Activated T-helper 1 cell treated with Interleukin-2 at 50 U/mL for 16 hours (primary cell): ENCODE measurements at places on chromosomes 16 and 17.

GRCh38 chr17:51298508-51299371 is 38.4 kb downstream of the UTP18 start:
- DNase-seq, result no peak

GRCh38 chr16:29111421-29111820 is 126.6 kb downstream of the LAT start:
- no peak for DNase-seq

DNA sequence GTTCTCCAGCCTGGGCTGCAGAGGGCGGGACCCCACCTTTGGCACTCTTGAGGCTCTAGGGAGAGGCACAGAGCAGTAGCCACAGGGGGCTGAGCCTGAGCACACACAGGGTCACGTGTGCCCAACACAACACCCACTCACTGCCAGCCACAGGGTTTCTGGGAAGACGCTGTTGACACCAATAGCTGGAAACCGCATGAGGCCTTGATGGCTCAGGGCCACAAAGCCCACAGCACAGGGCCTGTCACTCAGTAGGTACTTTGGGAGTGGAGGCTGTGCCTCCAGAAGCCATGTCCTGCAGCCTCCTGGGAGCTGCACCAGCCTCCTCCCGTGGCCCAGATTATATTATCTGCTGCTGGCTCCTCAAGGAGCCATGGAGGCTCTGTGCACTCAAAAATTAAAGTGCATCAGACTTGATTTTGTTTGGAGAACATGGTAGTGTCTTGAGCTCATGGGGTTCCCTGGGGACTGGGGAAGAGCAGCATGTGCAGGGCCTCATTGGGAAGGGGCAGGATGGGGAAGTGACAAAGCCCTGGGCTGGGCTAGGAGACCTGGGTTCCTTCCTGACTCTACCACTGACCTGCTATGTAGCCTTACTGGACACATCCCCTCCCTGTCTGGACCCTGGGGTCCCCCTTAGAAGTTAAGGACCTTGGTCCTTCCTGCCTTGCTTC is 12.5 kb upstream of the SREBF1 start:
- peak; percentile 71 for DNase-seq

- peak; percentile 23 for DNase-seq
Measured at GRCh38 chr17:8785547-8786413, 13.4 kb downstream of the MFSD6L start.

- DNase-seq, result no peak
Measured at GRCh38 chr17:73223626-73224230, 30.9 kb downstream of the COG1 start.

- no peak for DNase-seq
Measured at GRCh38 chr16:12661656-12662172, 142.0 kb downstream of the CPPED1 start.

GRCh38 chr17:41784207-41784744 is 2.2 kb downstream of the JUP start:
- DNase-seq, result no peak
